Naive thymus-derived CD4-positive, alpha-beta T cell (primary cell): ENCODE measurements at places on chromosomes 16 and 17.

GRCh38 chr16:3001316-3001715 is 11.4 kb upstream of the CLDN9 start:
- DNase-seq, result no peak

- DNase-seq, result no peak
Measured at GRCh38 chr16:83343935-83344366, 463.8 kb upstream of the HSBP1 start.

GRCh38 chr17:41478237-41478636 is 2.7 kb downstream of the KRT35 start:
- no peak for DNase-seq

DNA sequence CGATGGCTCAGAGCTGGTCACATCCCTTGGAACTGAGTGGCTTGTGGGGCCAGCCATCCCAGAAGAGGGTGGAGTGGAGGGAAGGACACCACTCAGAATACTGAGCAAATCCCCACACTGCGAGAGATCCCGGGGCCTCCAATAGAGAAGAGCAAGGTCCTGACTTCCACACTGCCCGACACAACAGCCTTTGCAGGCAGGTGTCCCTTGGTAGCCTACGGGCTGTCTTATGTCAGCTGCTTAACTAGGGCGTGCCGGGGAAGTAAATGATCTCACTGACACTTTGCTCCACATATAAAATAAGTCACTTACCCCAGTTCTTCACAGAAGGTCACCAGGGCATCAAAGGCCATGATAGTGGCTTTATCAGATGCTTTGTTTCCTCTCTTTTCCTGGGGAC is 16.1 kb downstream of the RECQL5 start:
- no peak for DNase-seq

DNA sequence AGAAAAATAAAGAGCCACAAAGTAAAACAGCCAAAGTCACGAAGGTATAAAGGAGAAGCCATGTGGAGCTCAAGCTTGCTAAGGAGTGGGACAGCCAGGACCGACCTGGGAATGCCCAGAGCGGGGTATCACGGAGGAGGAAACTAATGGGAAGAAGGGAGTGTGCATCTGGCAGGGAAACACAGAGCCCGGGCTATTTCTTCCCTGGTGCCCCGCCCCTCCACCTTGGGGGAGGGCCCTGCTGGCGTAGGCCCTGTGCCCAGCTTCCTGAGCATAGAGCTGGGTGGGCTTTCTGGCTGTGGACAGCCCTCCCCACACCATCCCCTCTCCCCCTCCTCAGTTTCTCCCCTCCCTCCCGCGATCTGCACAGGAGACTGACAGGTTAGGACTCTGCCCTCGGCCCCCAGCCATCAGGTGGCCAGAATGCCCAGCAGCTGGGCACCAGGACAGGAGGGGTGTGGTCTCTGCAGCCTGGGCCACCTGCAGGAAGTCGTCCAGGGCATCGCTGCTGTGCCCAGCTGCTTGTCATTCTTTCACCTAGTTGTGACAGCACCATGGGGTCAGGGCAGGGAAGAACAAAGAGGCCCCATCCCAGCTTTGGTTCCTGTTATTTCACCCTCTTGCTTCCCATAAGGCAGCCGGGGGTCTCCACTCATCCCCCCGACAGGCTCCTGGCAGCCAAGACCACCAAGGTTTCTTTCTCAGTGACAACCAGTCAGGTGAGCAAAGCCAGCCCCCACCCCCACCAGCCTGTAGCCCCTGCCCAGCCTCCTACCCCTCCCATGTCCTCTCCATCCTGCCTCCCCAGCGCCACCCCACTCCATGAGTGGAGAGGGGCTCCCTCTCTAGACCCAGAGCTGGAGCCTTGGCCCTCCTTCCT is 7.1 kb upstream of the DCAF7 start:
- DNase-seq, result no peak

- peak; percentile 14 for DNase-seq
Measured at GRCh38 chr16:3999479-4000325, 116.5 kb downstream of the ADCY9 start.

DNA sequence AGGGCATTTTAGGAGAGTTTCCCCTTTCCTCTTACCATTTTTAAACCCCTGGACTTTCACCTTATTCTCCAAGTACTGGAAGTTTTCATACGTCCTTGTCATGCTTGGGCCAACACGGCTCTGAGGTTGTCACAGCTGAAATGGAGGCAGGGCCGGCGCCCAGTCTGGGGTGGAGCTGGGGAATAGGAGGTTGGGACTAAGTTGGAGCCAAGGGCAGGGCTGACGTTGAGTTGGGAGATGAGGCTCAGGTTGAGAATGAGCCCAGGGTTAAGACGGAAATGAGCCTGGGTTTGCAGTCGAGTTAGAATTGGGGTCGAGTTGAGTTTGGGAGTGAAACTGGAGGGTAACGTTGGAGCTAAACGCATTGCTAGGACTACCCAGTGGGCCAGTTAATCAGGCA is 1.3 kb downstream of the CLEC10A start:
- DNase-seq, result no peak

DNA sequence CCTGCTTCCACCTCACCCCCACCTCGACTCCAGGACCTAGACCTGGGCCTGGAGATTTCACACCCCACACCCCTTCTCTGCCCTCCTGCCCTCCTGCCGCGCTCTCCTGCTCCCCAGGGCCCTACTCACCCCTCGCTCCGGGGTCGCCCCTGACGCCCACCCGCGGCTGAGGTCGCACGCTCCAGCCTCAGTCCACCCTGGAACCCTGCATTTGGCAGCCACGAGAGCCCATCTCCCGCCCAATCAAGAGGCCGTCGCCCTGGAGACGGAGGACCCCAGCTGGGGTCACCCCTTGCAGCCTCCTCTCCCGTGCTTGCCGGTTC is 16.1 kb downstream of the TLE7 start:
- no peak for DNase-seq

DNA sequence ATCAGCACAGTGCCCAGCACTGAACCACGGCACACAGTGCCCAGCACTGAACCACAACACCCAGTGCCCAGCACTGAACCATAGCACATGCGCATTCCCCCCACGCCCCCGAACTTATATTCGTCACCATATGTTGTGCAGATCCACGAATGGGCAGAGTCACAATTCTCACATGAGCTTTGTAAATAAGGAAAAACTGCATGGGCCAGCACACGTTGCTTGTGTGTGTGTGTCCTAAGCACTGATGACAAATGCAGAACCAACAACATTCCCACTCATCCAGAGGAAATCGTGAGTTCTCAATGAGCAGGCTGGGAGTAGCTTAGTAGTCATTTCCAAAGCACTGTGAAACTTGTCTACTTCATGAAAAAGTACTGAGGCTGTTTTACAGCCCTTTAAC is 70.0 kb downstream of the ADCY9 start:
- no peak for DNase-seq

GRCh38 chr17:79891113-79891730 is 52.0 kb upstream of the CBX4 start:
- DNase-seq, result no peak

GRCh38 chr17:39461926-39462569 is 762 bp downstream of the CDK12 start:
- no peak for DNase-seq

DNA sequence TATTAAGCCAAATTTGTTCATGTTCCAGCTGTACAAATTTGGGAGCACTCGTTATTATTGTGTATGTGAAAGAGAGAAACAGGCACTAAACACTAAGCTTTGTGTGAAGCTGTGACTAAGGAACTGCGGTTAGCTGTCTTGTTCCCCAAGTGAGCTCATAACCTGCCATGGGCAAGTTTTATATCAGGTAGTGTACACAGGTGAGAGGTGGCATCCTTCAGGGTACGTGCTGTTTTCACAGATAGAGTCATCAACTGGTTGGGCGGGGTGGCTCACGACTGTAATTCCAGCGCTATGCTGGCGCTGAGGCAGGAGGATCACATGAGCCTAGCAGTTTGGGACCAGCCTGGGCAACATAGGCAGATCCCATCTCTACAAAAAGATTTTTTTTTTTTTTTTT is 2.8 kb downstream of the DNAJA3 start:
- DNase-seq, result no peak

DNA sequence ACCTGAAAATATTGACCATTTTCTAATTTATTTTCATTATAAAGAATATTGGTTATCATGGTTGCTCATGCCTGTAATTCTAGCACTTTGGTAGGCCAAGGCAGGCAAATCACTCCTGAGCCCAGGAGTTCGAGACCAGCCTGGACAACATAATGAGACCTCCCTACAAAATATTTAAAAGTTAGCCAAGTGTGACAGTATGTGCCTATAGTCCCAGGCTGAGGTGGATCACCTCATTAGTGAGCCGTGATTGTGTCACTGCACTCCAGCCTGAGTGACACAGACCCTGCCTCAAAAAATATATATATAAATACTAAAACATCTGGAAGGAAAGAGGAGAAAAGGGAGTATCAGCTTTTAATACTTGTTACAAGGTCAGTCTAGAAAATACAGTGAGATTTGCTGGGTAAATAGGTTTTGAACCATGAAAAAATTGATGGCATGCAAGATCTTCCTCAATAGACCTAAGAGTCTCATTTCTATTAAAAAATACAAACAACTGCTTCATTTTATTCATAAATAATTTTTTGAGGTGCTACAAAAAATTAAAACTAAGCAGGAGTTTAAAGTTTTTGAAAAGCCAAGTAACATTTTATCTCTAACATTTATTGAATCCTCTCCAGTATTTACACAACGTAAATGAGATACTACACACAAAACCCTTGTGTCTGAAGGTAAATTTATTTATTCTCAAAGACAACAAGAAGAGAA is 47.7 kb downstream of the TUBD1 start:
- DNase-seq, result no peak

DNA sequence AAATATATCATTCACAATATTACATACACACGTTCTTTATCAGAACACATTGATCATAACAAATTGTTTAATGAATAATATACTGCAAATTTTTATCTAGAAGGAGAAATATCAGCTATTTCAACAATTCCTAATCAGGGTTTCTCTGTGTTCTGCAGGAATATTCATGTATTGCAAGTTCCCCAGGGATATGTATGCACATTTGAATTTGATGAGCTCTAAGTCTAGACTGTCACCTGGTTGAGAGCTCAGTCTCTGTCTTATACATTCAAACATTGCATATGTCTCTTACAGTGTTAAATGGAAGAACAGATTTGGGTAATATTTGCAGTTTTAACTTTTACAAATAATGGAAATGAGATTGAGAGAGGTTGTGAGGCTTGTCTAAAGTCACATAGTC is 829.7 kb downstream of the CDH11 start:
- DNase-seq, result no peak

- DNase-seq, result no peak
Measured at GRCh38 chr16:48603647-48604376, 6.2 kb downstream of the N4BP1 start.

DNA sequence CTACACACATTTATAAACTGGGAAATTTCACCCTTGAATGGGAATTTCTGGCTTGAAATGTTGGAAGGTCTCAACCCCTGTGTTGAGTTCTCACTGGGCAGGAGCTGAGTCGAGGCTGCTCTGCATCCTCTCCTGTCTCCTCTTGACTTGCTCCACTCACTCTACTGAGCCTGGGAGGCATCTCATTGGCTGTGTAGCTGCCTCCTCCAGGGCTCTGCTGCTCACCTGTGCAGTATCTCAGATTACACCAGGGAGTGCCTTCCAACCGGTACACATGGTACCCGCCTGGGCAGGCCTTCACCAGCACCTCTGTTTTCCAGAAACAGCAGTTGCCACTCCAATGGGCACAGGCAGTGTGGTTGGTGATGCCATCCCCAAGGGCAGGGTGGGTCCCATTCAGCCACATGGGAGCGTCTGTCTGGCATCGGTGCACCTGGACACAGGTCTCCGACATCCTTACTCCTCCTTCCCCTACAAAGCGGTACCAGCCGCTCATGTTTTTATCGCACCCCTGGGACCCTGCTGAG is 3.7 kb downstream of the GP2 start:
- DNase-seq, result no peak

GRCh38 chr16:60331168-60331567 is 1597.1 kb upstream of the GOT2 start:
- DNase-seq, result no peak

GRCh38 chr17:40470932-40471828 is 27.9 kb downstream of the IGFBP4 start:
- DNase-seq, result no peak

GRCh38 chr16:85010931-85011845 is at the start of gene ZDHHC7:
Gene ZDHHC7 (minus strand): TSS chr16:85011535. CDS start chr16:84990618, 20,917 bp downstream.
- peak; percentile 83 for DNase-seq

GRCh38 chr16:56341656-56342399 is 83.5 kb downstream of the AMFR start:
- no peak for DNase-seq

DNA sequence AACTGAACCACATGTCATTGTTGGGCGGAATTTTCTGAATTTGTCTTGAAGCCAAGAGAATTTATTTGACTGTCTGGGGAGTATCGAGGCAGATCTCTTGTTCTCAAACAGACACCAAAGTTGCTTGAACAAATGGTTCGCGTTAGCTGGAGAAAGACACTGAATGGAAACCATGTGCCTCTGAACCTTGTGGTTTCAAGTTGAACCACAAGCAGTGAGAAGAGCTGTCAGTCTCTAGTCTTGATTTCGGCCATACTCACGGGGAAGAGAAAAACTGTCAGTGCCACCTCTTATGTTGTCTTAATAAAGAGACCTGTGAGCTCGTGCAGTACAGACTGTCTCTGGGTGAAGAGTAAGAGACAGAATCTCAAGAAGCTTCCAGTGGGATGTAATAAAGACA is 886.5 kb upstream of the SOX9 start:
- no peak for DNase-seq

DNA sequence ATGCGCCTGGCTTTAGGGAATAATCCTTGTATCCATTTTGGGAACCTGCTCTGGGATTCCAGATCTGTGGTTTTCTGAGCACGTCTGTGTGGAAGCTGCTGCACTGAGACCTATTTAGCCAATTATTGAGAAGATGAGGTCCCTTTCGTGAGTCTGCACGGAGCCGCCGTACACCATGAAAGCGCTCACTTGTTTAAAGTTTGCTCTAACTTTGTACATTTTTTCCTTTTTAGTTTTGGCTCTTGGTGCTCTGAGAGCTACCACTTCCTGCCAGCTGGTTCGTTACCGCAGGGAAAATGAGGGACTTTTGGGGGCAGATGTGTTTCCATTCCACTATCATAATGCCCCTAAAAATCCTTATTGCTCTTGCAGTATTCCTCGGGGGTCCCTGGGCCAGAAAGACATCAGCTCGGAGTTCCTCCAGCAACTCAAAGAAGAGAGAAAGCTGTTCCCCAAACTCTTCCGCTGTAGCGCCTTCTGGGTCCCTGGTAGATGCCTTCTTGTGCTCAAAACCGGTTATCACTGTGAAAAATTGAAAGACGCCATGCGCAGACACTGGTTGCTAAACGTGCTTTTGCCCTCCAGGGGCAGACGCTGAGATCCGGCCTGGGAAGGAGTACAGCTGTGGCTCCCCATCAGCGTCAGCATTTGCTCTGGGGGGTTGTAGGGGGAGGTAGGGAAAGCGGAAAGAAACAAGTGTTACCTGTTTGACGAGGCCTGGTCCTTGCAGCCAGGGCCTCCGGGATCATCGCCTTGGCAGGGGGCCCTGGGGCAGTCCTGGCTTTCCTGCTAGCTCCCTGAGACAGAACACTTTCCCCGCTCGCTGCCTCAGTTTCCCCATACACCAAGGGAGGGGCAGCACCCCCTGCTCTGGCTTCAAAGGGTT is 238.1 kb downstream of the MRTFB start:
- DNase-seq, result peak; percentile 64
